Activated gamma-delta T cell treated with Interleukin-2 at 50 U/mL for 16 hours (primary cell): ENCODE measurements at places on chromosomes 6 and 20.
A peak's percentile ranks its signal among the peaks of the same experiment; 100 is the strongest.

GRCh38 chr6:144931172-144932035 lies 646.3 kb downstream of the UTRN start:
- peak; percentile 8 for DNase-seq

GRCh38 chr20:19000078-19000477 lies 186.5 kb downstream of the SCP2D1 start:
- no peak for DNase-seq

- DNase-seq, result no peak
Observed at GRCh38 chr6:140372064-140372463, 997.6 kb upstream of the CITED2 start.

GRCh38 chr6:6164367-6164766 lies 156.1 kb downstream of the F13A1 start:
- no peak for DNase-seq

- no peak for DNase-seq
Observed at GRCh38 chr6:158020272-158020711, 38.6 kb downstream of the SYNJ2 start.

DNA sequence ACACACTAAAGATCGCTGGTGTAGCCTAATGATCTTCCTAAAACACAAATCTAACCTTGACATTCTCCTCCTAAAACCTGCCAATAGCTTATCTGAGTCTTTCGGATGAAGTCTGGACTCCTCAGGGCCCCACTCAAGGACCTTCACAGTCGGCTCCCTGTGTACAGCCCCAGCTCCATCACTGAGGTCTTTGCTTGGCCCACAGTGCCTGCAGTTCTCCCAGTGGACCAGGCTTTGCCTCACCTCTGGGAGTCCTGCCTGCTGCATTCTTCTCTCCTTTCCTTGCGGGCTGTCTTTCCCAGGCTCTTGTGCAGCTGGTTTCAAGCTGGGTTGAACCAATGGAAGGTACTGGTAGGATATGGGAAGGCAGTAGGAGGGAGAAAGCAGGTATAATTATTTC lies 122.6 kb upstream of the FERMT1 start:
- DNase-seq, result no peak

- DNase-seq, result no peak
Observed at GRCh38 chr6:163489584-163489983, 75.1 kb downstream of the QKI start.

GRCh38 chr6:39852324-39852723 lies 60.1 kb downstream of the DAAM2 start:
- no peak for DNase-seq

DNA sequence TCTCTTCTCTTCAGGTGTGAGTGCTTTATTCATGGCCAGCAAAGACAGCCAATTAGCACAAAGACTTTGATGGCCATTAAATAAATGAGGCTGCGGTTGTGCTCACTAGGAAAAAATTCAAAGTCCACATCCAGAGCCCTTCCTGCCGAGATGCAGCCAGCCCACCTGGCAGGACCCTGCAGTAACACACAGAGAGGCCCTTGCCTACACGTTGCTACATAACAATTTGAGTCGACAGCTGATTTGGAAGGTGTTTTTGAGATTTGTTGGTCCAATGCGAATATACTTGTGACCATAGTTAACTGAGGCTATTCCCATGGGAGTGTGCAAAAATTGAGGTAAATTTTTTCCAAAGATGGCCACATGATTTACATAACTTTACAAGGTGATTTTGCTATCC lies 605.4 kb upstream of the HTR1E start:
- DNase-seq, result no peak
